ENCODE measurements at places on chromosomes 12 and 14.

- DNase-seq, result no peak
Measured at GRCh38 chr14:68881396-68881795, 88.5 kb upstream of the ZFP36L1 start.

DNA sequence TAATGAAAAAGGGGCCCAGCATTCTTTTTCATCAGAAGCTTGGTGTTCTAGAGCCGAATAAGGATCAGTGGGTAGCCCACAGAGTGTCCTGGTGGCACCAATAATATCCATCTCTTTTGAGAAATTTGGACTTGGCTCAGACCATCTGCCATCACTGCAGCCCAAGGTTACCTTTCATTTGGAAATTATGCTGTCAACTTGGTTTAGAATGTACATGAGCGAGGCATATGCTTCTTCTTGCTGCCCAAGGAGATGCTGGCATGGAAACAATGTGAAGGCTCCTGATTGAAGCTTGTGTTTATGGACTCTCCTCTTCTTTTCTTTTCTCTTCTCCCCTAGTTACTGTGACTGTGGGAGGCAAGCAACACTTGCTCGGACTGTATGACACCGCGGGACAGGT lies 50.0 kb downstream of the GPHB5 start:
- no peak for DNase-seq

GRCh38 chr12:120421701-120422100 lies 16.2 kb upstream of the COX6A1 start:
- DNase-seq, result no peak

- no peak for DNase-seq
Measured at GRCh38 chr12:80233926-80234325, 134.6 kb downstream of the OTOGL start.

DNA sequence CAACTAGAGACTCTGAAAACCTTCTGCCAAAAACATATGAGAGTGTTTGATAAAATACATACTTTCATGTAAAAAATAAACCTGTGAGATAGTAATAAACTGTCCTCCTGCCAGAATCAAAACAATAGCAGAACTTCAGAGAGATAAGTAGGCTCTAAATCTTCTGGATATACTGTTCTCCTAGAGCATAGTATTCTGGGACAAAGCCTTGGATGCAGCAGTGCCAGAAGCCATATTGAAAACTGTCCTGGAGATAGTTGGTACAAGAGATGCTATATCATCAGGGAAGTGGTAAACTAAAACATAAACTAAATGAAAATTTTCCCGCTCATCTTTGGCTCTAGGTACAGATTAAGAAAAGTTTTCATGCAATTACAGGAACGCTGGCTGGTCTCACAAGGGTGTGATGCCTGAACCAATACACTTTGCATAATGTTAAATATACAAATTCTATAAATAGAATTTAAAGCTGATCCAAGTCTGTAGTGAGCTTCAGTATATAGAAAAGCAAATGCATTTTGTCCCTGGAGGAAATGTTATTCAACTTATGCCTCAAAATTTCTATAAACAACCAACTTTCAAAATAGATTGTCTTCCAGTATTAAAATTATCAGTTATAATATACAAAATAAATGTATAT lies 355.6 kb downstream of the ADAMTS20 start:
- no peak for DNase-seq

DNA sequence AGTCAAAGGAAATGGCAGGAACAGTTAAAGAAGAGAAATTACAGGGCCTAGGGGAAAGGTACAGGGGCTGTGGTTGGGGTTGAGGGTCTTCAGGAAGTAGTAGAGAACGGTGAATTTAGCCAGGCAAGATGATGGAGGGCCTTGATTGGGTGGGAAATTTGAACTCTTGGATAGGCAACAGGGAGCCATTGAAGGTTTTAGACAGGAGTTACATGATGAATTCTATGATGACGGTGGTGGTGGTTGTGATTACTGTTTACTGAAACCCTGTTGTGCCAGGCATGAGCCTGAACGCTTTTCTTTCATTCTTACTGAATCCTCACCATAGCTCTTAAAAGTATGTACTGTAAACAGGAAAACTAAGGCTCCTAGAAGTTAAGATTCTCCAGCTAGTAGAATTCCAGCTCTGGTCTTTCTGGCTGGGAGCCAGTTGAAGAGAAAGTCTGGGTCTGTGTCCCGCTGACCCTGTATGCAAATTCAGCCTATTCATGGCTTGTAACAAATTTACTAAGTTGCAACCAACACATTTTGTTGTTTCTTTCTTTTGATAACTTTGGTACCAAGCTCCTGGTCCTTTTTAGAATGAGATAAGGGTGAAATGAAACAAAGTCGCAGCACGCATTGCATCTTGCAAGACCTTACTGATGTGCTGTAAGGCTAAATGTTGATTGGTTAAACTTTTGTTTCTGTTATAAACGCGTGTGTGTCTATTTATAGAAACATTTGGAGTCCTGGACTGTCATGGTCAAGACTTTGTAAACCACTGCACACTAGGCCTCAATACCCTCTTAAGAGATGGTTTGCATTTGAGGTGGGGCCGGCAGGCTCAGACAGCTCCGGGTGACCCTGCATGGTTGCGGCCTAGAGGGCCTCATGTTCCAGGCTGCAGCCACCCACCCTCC lies 6.0 kb downstream of the ORAI1 start:
- no peak for DNase-seq

DNA sequence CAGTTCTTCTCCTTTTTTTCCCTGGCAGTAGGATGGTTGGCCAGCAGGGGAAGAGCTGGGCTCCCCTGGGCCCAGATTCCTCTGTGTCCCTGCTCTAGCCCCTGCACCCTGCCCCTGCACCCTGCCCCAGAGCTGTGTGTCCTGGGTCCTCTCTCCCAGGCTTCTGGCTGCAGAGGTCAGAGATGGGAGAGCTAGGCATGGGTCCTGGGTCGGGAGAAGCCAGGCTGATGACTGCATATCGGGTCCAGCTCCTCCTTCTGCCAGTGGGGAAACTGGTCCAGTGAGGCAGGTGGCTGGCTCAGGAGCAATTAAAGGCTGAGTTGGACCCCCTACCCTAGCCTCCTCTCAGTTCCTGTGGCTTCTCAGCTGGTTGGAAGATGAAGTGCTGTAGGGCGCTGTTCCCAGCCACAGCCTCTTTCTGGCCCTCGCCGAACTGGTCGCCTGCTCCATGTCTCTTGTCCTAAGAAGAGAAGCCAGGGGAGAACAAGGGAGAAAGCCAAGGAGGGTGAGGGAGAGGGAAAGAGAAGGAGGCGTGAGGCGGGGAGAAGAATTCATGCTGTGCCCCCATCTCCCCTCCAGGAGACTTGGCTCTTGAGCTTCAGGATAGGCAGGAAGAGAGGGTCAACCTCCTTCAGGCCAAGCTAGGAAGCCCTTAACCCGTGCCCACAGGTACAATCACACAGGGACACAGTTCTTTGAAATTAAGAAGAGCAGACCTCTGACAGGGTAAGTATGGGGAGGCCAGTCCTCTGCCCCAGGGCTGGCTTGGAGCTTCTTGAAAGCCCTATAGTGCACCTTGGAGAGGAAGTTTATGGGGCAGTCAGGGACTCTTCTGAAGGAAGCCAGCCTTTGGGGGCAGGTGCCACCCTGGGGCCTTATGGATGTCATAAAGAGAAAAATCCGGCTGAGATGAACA lies 9.5 kb downstream of the VASH1 start:
- peak; percentile 53 for DNase-seq

DNA sequence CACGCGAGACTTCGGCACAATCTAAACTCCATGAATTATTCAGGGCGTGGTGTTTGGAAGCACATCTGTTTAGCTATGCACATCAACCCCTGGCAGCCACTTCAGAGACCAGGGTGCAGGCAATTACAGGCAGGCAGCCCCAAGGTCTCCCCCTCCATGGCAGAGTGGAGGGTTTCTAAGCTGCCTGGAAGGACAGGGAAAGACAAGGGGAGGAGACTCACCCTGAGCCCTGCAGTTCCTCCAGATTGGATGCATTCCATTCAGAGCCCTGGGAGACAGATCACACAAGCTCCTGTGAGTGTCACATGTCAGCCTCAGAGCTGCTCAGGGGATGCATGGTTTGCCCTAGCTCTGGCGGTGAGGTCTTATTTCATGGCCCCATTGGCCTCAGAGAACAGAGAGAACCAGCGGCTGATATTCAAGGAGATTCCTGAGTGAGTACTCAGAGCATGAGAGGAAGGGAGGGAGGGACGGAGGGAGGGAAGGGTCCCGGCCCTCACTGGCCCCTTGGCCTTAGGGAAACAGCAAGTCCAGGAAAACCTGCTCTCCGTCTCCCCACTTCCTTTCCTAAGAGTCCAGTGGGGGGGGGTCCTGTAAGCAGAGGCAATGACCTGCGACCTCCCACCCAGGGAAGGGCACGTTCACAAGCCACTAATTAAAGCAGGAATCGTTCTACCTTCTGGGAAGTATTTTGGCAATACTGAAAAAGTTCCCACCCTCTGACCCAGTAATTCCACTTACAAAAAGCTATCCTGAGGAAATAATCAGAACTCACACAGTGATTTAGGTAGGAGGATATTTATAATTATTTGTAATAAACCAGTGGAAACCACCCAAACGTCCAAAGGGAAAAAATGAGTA lies 55.1 kb downstream of the SSH1 start:
- DNase-seq, result no peak

DNA sequence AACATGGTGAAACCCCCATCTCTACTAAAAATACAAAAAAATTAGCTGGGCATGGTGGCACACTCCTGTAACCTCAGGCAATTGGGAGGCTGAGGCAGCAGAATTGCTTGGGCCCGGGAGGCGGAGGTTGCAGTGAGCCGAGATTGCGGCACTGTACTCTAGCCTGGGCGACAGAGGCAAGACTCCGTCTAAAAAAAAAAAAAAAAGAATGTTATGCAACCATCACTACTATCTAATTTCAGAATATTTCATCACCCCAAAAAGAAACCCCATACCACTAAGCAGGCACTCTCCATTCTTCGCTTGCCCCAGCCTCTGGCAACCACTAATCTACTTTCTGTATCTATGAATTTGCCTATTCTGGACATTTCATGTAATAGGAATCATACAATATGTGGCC lies 68.8 kb upstream of the AMN start:
- DNase-seq, result no peak

DNA sequence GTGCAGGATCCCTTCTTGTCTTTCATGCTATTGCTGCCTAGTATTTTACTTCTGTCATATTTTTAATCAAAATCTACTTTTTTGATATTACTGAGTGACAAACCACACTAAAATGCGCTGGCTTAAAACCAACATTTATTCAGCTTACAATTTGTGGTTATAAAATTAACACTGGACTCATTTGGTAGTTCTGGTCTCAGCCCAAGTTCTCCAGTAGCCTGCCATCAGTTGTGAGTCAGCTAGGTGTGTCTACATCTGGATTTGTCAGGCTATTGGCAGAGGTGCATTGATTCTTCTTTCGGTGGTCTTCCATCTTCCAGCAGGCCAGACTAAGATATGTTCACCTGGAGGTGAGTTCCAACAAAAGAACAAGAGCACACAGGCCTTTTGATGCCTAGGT lies 765.1 kb upstream of the FBXO33 start:
- DNase-seq, result no peak

GRCh38 chr12:41485203-41485602 lies 297.1 kb downstream of the PDZRN4 start:
- DNase-seq, result no peak

DNA sequence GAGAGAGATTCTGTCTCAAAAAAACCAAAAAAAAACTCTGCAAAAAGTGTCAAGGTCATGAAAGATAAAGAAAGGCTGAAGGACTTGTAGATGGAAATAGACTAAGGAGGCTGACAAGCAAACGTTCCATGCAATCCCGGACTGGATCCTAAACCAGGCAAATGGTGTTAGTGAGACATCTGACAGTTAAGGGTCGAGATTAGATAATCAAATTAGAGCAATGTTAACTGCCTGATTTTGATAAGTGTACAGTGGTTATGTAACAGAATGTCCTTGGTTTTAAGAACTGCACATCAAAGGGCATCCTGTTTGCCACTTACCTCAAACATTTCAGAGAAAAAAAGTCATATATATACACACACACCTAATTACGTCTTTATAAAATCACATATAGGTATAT lies 3.5 kb upstream of the RAN start:
- DNase-seq, result no peak

DNA sequence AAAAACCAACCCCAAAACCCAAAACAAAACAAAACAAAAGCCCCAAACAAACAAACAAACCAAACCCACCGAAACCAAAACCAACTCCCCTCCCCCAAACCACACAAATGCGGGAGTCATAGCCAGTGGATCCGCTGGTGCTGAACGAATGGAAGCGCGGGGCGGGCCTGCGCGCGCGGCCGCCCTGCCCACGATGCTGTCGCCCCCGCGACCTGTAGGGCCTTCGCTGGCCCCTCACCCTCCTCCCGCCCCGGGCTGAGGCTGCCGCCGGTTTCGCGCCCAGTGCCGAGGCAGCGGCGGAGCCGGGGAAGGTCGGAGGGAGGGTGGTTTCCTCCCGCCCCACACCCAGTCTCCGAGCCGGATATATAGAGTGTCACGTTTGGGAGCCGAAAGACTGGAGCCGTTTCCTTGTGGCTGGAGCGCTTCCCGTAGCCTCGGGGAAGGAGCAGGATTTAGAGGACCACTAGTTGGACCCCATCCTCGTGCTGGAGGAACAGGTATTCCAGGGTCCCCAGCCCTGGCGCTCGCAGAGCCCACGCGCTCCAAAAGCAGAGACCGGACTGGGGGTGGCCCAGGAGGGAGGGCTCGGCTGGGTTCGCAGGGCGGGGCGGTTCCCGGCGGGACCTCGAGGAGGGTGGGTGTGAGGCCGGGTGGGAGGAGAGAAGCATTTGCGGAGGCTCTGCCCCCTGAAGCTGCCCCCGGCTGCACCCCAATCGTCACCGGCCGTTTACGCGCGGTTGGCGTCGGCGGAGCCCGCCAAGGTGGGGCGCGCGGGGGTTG lies at the start of gene FAR2:
FAR2 (plus strand) TSS at position 368 of the 780 bp plus-strand sequence. CDS start 121,172 bp downstream, outside the sequence.
- peak; percentile 76 for DNase-seq

DNA sequence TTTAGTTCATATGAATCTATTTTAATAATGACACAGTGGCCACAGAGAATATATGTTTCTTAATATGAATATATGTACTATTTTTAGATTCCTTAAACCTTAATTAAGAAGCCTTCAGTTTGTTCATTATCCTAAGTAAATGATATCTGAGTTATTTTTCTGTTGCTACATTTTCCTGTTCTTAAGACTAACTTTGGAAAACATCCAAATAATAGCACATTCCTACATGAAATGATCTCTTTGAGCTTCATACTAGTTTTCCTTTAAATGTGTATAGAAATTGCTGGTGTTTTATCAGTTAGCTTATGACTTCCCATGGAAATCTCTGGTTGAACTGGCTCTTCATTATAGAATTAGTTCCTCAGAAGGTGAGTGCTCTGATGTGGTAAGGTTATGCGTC lies 72.1 kb downstream of the POLR3B start:
- DNase-seq, result no peak

GRCh38 chr14:94773655-94774343 lies 3.9 kb upstream of the GSC start:
- DNase-seq, result no peak

DNA sequence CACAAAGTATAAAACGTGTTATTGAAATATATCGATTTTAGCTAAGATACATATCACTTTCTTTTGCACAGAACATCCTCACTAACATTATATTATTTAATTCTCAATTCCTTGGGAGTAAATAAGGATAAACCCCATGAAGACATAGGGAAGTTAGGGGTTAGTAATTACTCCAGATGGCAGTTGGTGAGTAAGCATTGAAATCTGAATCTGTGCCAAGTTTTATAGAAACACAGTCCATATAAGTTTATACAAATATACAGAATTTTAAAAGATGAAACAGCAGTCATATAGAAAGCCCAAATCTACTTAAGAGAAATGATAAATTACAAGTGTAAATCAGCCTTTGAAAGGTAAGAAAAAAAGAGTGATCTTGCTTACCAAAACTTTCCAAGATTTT lies 200.4 kb upstream of the SYT10 start:
- no peak for DNase-seq

Data from type B pancreatic cell (in vitro differentiated cells).